ENCODE measurements at places on chromosomes 5 and 9.
A peak's percentile ranks its signal among the peaks of the same experiment; 100 is the strongest.

GRCh38 chr5:126858441-126858840, 81.5 kb downstream of the LMNB1 start:
- no peak for DNase-seq

GRCh38 chr5:41656597-41656996, 146.2 kb upstream of the PLCXD3 start:
- DNase-seq, result no peak

DNA sequence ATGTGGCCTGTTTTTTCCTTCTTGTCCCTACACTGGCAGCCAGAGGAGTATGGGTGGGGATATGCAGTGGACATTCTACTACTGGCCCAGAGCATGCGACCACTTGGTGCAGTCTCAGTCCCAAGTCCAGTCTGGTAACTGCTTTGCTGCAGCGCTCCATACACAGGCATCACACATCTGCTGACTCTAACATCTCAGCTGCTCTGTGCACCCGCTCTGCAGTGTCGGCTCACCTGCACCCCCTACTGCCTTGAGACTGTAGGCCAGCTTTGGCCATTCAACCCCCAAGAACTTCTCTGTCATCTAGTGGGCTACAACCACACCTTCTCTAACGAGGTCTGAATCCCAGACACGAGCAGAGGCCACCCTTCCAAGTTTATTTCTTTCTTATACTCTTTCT, 46.4 kb upstream of the SLCO6A1 start:
- DNase-seq, result peak; percentile 5

- no peak for DNase-seq
Observed at GRCh38 chr9:38035873-38036272, 33.2 kb downstream of the SHB start.

GRCh38 chr5:149937610-149938009, 7.0 kb downstream of the PDE6A start:
- DNase-seq, result no peak

DNA sequence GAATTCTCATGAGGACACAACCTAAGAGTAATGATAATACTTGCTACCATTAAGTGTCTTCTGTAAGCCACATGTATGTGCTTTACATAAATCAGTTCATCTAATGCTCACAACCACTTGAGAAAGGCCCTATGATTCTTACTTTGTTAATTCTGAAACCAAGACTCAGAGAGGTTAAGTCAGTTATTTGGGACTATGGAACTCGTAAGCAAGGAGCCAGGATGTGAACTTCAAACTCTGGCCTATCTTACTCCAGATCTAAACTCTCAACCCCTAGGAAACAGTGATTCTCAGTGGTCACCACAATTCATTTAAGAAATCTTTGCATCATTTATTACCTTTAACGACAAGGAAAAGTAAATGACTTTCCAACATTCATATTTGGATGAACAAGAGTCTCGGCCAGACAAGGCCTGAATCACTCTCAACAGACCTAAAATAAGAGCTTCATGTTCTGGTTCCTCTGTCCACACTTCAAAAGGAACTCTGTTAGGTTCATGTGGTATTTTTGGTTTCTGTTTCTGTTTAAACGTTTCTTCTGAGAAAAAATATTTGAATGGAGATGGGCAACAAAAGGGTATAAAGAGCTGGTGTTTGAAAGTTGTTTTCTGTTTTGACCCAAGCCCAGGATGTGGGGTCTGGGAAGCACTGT, 104.8 kb downstream of the LPAR1 start:
- DNase-seq, result no peak

DNA sequence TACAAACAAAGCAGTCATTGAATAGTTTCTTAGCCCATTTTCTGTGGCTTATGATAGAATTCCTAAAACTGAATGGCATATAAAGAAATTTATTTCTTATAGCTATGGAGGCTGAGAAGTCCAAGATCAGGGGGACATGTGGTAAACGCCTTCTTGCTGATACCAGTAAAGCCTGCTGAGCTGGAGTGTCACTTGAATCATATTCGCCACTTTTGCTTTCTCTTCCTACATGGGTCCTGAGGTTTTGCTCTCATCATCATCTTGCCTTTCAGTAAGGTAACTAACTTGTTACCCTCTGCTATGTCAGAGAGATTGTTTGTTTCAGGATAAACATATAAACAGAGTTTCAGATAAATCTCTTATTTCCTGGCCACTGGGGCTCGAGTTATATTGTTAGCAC, 203.3 kb upstream of the DMRT1 start:
- DNase-seq, result no peak

GRCh38 chr5:166286832-166287231, 2004.6 kb upstream of the WWC1 start:
- DNase-seq, result no peak

- no peak for DNase-seq
Observed at GRCh38 chr5:63155310-63155631, 576.7 kb downstream of the LRRC70 start.

- no peak for DNase-seq
Observed at GRCh38 chr9:16442622-16443021, 427.8 kb downstream of the BNC2 start.

DNA sequence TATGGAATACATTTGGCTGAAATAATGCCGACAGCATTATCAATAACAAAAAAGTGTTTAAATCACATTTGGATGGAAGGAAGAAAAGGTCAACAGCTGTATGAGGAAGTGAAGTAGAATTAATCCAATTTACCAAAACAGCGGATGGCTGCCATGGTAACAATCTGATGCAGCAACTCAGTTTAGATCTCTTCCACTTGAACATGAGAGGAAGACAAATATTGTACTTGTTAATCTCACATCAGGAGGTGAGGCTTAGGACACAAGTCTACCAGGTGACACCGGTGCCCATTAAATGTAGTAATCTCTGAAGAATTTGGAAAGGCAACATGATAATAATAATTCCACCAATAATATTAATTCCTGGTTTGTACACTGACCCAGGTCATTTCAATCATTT, 2.4 kb downstream of the RASEF start:
- no peak for DNase-seq

GRCh38 chr5:91139572-91140200, 243.4 kb downstream of the ARRDC3 start:
- no peak for DNase-seq

- DNase-seq, result no peak
Observed at GRCh38 chr9:92247296-92247695, 46.2 kb downstream of the IARS1 start.

DNA sequence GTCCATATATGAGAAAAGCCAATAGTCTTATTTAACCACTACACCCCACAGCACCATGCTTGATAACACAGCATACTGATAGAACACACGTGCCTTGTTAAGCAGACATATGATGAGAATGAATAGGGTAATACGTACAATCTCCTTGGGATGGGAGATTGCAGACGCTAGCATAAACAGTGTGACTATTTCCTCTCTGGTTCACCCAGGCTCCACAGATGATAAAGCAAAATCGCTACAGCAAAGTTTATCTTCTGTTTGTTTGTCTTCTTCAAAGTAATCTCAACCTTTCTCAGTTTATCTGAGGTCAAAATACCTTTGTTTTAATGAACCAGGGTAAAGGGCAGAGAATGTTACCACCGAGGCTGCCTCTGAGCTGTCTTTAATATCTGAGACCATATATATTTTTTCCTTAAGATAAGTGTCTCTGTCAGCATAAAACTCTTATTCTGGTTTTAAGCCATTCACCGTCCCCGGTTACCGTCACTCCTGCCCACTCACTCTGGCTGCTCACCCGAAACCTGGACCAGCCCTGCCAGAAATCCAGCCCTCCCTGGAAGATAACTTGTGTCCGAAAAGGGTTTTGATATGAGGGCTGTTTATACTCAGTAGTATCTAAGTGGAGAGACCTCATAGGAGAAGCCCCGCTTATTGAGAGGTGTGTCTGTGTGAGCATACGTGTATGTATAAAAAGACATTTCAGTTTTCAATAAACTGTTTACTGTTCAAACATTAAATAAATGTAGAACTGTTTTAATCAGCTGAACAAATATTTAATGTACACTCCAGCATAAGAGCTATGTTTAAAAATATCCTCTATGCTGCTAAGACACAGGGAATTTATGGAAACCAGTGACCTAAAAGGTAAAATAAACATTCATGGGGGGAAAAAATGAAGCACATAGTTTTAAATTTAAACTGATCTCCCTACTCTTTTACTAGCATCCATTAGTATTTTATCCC, 465.4 kb downstream of the RASEF start:
- no peak for DNase-seq

DNA sequence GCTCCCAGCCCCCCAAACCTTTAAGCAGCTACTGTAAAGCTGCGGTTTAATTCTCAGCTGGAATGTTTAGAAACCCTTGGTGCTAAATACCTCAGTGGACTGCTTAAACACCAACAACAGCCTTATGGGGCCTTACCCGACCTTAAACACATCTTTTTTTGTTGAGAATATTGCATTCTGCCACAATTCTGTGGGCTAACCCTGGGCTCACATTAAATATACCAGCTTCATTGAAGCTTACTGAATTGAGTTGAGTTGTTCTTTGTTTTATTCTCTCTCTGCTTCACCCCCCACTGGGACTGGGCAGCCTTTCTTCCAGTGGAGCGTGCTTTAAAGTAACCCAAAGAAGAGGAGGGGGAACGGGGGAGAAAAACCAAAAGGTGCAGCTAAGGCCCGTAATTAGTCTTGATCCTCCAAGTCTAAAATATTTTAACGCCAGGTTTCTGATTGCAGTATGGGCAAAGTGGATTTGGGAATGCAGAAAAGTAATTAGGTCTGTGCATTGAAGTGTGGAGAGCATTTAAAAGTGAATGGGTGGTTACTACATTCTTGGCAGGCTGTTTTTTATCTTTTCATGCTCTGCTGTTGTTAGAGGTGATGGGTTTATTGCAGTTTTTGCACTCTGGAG, 281.2 kb downstream of the NR2F1-AS1 start:
- no peak for DNase-seq

Data from DND-41 (cell line).